ENCODE measurements at places on chromosomes 3 and 15.

GRCh38 chr3:32257641-32258438, 19.4 kb downstream of the CMTM8 start:
- no peak for DNase-seq

DNA sequence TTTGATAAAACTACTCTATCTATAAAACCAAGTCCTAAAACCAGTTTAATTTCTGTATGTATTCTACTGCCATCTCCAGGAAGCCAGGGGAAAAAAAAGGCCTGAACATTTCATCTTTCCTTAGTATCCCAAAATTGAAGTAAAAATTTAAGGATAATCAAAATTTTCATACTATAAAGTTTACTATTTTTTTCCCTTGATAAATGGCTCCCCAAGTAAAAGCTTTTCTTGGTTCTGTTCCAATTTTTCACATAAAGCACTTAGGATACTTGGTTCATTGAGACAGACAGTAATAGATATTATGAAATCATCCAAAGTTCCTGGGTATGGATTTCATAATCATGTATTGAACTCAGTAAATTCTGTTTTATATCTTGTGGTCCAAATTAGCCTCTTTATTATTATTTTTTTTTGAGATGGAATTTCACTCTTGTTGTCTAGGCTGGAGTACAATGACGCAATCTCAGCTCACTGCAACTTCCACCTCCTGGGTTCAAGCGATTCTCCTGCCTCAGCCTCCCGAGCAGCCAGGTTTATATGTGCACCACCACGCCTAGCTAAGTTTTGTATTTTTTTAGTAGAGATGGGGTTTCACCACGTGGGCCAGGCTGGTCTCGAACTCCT, 34.5 kb downstream of the ICE2 start:
- no peak for DNase-seq

- no peak for DNase-seq
Measured at GRCh38 chr3:107798381-107798780, 275.6 kb downstream of the BBX start.

DNA sequence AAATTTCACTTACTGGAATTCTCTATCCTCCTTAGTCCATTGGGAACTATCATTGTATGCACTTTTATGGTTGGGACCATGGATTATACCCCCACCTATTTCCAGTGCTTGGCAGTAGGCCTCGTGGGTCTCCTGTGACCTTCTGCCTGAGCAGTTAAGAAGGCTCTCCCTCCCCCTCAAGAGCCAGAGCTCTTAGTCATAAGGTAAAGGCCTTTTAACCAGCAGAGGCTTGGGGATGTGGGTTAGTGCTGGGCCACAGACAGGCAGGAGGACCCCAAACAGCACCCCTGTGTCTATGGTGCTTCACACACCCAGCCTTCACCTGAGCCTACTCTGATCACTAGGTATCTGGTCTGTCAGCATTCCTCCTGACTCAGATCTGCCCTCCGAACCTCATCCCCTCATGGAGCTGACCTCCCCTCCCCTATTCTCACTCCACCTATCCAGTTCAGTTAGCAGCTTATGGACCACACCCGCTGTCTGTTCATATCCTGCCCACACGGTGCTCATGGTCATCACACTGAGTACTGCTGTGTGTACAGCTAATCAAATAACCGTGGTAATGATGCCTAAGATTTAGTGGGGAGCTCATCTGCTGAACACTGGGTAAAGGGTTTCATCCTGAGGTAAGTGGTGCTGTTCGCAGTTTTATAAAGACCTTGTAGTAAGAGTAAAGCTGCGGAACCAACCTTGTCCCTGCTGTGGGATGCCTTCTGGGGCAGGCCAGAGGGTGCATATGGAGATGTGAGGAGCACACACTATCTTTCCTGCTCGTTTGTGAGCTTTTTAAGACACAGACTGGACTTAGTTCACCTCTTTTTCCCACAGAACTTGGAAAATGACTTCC, 40.9 kb downstream of the KLHL18 start:
- no peak for DNase-seq

DNA sequence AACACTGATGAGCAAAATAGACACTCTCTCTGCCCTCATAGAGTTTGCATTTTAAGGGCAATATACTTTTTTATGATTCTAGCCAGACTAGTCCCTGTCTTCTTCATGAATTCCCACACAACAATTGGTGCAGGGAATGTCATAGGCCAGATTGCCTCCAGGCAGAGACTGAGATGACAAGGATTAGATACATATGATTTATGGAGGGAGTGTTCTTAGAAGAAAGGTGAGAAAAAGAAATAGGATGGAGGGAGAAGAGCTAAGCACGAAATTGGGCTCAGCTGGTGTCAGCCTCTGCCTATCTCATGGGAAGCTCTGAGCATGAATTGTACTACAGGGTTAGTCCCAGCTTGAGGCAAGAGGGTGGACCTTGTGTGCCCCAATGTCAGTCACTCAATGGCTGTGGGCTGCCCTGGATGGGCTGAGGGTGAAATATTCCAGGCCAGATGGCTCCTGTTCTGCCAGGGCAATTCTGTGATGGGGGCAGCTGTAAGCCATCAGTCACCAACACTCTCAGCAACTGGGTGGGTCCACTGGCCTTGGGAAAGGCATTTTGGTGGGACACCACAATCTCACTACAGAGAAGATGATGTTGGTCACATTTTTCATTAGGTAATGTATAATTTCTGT, 31.1 kb downstream of the EIF1B start:
- DNase-seq: no peak

- no peak for DNase-seq
Measured at GRCh38 chr3:43005981-43006380, 26.9 kb downstream of the GASK1A start.

GRCh38 chr15:74835312-74835823, 7.6 kb downstream of the ULK3 start:
- no peak for DNase-seq

DNA sequence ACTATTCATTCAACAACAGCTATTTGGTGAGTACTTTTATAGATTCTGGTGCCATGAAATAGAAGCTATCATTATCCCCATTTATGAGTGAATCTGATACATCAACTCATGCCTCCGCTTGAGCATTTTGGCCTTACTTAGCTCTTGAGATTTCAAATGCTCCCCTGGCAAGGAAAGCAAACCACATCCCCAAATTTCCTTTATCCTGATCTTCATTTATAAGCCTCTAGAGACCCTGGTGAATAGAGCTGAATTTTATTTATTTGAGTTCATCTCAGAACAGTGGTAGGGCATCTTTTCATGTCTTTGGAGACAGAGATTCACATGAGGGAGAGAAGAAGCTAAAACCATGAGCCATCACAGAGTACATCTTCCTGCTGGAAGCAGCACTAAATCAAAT, 317.2 kb downstream of the SLC9A9 start:
- no peak for DNase-seq

DNA sequence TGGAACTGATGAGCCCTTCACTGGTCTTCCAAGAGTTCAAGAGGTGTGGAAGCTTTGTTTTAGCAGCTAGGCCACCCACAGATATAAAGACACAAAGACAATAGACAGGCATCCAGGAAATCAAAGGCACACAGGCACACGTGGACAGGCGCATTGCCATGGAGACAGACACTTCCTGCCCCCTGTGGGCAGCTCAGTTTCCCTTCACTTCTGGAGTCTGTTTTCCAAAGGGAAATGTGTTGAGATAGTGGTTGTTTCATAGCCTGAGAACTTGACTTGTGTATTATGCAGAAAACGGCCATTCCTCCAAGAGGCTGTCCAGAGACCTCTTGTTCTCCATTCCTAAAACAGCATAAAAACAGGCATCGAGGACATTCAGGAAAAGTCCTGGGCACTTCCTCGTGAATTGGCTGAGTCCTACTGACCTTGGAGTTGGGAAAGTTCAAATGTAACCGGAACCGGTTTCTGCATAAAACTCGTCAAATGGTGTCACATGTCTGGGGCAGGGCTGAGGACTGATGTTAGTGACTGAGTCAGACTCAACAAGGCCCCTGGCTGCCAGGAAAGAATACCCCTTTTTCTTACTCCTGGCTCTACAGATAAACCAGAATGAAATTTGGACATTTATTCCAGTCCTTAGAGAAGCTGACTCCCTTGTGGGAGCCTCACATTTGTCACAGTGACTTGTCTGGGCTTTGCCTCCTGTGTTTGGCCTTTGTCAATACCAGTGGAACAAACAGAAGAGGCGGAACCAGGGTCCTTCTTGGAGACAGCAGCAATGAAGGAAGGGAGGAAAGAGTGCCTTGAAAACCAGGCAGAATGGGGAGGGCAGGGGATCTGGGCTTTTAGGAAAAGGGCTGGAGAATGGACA, 1.3 kb downstream of the ALPK3 start:
- no peak for DNase-seq

DNA sequence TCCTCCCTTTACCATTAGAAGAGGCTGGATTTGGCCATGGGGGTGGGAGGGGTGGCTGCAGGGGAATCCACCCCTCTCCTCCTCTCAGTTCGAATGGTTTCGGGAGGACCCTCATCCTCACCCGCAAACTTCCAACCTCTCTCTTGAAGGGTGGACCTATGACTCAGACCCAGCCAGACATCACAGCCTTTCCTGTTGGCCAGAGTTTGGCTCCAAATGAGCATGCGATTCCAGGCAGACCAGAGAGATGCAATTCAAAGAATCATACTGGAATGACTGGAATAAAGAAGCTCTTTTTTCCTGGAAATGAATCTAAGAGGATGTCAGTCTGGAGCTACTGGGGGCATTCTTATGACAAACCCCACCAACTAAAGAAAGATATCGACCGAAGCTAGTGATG, 516.7 kb upstream of the MDFIC2 start:
- no peak for DNase-seq

DNA sequence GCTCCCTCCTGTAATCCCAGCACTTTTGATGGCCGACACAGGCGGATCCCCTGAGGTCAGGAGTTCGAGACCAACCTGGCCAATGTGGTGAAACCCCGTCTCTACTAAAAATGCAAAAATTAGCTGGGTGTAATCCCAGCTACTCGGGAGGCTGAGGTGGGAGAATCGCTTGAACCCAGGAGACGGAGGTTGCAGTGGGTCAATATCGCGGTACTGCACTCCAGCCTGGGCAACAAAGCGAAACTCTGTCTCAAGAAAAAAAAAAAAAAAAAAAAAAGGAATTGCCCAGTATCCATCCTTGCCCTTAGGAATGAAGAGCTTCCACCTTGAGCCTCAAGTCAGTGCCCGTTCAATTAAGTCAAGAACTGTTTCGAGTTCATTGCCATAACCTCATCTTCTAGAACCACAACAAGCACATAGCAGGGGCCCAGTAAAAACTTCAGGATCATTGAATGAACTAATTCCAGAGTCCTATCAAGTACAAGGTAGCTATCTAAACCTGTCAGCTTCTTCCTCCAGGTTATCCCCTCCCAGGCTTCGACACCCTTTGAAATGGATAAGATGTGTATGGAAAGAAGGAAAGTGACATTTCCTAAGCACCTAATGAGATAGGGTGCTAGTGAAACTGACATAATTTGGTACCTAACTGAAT, 826 bp downstream of the DBR1 start:
- DNase-seq: no peak

DNA sequence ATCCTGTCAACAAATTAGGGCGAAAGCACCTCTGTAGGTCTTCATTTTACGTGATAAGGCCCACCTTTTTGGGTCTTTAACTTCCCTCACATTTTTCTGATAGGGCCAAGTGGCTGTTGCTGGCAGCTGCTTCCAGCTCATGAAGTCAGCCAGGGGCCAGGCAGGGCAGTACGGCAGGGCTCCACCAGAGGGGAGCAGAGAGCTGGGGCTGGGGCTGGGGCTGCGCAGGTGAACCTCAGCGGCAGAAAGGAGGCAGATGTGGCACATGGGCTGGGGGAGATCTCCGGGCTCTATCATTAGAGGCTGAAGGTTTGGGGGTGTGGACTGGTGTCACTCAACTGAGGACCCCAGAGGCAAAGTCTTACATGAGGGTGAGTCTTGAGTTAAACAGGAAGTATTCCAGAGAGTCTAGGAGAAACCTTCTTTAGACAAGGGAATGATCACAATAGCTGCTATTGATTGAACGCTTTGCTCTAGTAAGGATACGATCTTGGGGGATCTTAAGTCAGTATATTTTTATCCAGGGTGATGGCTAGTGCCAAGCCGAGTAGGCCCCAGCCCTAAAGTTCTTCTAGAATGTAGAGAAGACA, 62.8 kb upstream of the MEX3B start:
- DNase-seq: no peak

GRCh38 chr15:38740206-38740605, 175.6 kb upstream of the RASGRP1 start:
- no peak for DNase-seq

DNA sequence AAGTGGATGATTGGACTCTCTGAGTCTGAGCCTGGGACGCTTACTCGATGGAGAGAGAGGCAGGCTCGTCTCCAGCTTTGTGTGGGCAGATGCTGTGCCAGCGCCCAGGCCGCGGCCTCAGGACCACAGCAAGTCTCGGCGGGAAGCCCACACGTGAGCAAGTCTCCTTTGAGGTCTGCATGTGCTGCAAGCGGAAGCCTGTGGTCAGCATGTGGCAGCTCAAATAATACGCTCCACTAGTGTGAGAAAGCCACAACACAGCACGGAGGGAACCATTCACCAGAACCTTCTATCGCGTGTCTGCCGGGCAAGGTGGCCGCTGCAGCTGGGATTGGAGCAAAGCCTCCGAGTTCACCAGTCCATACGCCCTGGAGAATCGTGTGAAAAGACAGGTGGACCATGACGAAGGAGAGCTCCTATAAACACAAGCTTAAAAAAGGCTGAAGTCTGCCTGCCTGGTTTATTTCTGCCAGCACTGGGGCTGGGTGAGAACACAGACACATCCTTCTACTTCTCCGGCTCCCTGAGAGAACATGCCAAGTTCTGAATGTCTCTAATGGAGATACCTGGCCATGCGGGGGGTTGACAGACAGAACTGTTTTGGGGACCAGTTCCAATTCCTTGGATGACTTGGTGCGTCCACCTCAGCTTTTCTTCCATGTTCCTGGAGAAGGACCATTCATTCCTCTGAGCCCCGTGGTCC, 82.0 kb upstream of the LRIG1 start:
- no peak for DNase-seq

GRCh38 chr15:52689562-52689961, 10.4 kb upstream of the ATOSA start:
- DNase-seq: no peak

GRCh38 chr3:106376016-106376570, 507.3 kb upstream of the CBLB start:
- DNase-seq: no peak

- DNase-seq: no peak
Measured at GRCh38 chr3:71400986-71401451, 182.5 kb downstream of the FOXP1 start.

DNA sequence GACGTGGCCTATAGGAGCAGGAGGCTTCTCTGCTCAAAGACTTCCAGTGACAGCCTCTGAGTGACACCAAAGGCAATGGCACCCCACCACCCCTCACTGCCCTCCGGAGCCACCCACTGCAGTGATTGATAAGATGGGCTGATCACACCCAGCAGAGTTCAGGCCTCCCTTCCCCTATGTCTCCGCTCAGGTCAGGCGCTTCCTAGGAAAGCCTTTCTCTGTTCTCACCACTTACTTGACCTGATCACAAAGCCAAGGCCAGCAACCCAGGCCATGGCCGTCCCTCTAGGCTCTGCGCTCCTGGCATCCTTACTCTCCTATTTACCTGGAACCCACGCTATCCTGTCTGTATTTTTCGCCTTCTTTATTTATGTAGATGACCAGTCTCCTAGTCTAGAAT, 282.3 kb downstream of the OCA2 start:
- no peak for DNase-seq

Measured in left renal pelvis (tissue), 4 donors.